ENCODE measurements at places on chromosomes 1 and 21. TPM values are rescaled to one million over a fixed set of nuclear protein-coding genes. Genes with fewer than 3 reads are reported as not detected.

- no peak for DNase-seq
These were observed 45.0 kb upstream of the ETS2 start for GRCh38 chr21:38760762-38761155.

DNA sequence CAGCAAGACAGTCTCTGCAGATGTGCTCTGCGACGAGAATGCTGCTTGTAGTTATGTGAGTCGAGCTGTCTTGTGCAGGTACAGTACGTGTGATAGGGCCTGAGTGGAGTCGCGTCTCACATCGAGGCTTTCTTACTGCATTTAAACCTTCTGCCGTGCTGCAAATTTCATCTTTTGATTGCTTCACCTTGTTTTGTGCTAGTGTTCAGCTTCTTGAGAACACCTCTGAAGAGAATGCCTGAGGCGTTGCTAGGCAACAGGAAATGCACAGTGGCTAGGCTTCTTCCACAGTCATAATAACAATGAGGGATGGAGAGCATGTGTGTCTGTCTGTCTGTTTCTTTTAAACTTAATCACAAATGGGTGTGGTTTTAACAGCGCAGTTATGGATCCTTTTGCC lies 52.9 kb downstream of the MRPS6 start:
- peak; percentile 73 for DNase-seq

- peak; percentile 50 for DNase-seq
These were observed 8.9 kb upstream of the LEMD1 start for GRCh38 chr1:205430696-205431305.

DNA sequence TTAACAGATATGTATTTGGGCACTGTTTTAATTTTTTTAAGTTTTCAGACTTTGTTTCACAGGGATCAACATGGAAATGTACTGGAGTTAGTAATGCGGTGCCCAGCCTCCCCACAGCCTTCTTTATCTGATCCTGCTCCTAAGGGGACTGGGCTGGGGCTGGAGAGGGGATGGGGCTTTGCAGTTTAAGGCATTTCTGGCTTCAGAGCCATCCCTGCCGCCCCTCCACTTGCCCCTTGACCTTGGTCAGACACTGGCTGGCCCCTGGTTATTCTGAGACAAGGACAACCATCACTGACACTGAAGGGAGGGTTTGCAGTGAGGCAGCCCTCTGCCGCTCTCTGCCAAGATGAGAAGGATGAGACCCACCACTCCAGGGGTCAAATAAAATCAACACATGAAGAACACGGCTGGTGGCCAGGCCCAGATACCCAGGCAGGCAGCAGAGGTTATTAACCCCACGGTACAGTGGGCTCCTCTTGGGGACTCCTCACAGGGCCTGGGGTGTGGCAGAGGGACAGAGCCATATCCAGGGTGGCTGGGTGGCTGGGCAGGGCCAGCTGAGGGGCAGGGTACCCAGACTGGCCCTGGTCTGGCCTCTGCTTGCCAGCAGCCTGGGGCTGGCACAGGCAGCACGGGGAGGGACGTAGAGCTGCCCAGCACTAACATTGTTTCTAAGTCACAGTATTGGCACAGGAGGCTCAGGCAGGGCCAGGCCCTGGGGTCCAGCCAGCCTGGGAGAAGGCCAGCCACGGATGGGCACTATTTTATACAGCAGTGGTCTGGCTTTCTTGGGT lies 7.2 kb upstream of the UBE2U start:
- no peak for DNase-seq

DNA sequence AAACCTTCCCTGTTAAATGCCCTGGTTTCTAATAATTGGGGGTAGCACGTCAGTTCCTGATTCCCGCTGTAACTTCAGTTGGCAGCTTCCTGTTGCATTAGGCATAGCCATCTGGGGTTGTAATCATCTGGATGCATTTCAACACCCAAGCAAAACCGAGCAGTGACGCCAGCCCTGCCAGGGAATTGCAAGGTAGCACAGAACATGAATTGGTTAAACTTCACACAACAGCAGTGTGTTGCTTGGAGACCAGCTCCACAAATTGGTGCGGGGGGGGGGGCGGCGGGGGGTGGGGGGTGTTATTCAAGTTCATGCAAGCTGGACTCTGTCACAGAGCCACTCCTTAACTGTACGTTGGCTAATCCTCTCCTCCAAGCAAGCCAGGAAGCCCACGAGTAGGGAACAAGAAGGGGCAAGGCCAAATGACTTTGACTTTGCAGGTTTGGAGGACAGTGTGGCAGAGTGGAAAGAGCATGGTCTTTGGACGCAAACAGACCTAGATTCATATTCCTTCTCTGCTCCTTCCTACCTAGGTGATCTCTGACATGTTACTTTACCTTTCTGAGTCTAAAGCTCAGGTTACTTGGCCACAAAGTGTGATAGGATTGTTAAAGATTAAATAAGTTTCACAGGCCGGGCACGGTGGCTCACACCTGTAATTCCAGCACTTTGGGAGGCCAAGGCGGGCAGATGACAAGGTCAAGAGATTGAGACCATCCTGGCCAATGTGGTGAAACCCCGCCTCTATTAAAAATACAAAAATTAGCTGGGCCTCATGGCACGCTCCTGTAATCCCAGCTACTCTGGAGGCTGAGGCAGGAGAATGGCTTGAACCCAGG lies 4.7 kb downstream of the LAX1 start:
- DNase-seq = no peak

- DNase-seq = no peak
These were observed 928 bp downstream of the SLC6A17 start for GRCh38 chr1:110151175-110151669.

DNA sequence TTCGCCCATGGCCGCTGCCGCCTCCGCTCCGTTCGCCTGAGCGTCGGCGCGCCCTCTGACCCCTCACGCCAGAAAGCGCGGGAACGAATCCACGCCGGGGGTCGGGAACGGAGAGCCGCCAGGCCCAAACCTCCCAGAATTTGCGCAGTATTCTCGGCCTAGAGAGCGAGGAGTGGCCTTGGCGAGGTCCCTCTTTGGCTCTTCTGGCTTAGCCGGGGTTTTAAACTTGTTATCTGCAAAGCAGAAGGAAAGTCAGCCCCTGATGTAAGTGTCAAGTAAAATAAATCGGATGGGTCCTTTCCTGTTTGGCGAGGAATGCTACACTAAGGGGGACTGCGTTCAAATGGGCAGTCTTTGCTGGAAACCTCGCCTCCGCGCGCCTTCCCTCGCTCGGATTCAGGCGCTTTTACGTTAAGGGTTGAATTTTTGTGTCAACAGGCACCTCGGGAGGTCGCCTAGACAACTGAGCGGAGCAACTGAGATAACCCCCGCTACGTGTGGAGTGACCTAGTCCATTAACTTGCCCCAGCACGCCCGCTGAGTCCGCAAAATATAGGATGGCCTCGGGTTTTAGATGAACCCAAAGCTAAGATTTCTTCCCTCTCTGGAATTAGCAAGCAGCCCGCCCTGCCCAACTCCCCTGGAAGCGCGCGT lies 1.1 kb downstream of the HSF2BP start:
- no peak for DNase-seq

DNA sequence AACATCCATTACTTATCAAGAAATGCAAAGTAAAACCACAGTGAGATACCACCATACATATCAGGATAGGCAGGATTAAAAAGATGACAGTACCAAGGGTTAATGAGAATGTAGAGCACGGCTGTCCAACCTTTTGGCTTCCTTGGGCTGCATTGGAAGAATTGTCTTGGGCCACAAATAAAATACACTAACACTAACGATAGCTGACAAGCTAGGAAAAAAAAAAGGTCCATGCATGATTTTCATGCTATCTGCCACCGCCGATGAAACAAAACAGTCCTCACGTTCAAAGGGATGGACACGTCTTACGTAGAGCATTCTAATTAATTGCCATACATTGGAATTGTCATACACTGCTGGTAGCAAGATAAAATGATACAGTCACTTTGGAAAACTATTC lies 14.3 kb downstream of the BACH1 start:
- no peak for DNase-seq

DNA sequence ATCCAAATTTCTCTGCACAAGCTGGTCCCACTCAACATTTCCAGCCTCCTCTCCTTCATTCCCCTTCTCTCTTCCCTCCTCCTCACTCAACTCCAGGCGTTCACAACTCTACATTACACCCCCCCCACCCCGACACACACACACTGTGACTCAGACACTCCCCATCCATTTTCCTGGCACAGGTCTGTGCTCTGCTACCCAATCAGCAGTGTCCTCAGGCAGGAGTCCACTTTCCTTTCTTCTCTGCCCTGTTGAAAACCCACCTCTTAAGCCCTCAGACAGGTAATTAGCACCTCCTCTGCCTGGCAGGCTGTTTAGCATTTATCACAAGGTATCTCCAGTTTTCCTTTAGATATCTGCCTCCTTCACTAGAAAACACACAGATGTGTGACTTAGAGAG lies 8.8 kb upstream of the LMX1A start:
- no peak for DNase-seq

DNA sequence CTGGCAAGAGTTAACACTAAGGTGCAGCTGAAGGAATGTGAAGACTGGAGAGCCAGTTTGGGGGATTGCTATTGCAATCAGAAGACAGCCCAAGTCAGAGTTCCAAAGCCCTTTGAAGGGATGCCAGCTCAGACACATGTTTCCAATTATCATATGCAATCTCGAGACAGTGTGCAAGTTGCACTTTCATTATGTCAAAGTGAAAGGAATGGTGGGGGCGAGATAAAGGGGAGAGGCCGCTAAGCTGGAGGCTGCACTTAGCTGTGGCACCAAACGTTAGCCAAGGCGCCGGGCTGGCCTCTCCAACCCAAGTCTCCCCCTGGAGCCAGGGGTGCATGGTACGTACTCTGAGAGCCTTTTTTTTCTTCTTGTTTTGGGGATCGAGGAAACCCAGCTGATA lies 58.0 kb downstream of the NGF start:
- no peak for DNase-seq

DNA sequence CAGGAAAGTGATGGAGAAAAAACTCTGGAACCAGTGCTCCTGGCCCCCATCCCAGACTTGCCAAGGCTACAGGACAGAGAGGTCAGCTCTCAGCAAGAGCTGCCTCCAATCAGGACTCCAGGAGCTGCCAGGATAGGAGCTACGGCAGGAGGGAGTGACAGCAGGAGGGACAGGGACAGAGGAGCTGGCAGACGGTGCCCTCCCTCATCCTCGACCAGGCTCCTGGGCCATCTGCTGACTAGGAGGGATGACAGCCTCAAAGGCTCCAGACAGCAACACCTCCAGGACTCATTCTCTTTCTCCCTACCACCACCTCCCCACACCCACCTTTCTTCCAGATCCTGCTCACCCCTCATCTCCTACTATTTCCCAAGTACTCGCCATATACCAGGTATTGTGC lies 22.7 kb downstream of the DLGAP3 start:
- no peak for DNase-seq

The THAP3 gene
- 15.2 TPM for total RNA-seq
